ENCODE measurements at places on chromosomes 12 and 14.

GRCh38 chr14:61281948-61282275, 774 bp upstream of the TMEM30B start:
- no peak for DNase-seq

- no peak for DNase-seq
These were observed 17.4 kb downstream of the EXD2 start for GRCh38 chr14:69208666-69209065.

- DNase-seq: no peak
These were observed at the start of gene CNTN1 for GRCh38 chr12:40691913-40692764. Gene CNTN1 (plus strand): TSS chr12:40692439.

- DNase-seq: peak; percentile 90
These were observed 9.7 kb upstream of the TUBA1A start for GRCh38 chr12:49198431-49199155.

- DNase-seq: no peak
These were observed 53.0 kb downstream of the SSH1 start for GRCh38 chr12:108804271-108804953.

- no peak for DNase-seq
These were observed 59.1 kb upstream of the GALNT9 start for GRCh38 chr12:132388379-132389015.

- DNase-seq: peak; percentile 15
These were observed 2.0 kb downstream of the DYRK2 start for GRCh38 chr12:67650388-67651131.

DNA sequence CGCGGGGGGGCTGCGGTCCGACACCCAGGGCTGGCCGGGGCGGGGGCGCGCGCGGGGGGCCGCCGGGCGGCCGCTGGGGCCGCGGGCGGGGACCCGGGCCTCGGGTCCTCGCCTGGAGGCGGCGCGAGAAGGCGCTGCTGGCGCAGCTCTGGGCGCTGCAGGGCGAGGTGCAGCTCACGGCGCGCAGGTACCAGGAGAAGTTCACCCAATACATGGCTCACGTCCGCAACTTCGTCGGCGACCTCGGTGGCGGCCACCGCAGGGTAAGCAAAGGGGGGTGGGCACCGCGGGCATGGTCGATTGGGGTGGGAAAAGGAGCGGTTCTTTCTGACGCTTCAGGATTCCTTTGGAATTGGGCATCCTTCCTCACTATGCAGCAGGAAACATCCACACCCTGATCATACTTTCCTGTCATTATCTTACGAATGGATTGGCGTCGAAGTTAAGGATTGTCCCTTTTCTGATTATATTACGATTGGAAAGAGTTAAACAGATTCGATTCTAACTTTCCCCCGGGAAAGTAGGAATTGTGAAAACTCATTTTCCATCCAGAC, 798 bp downstream of the PDZRN4 start:
- no peak for DNase-seq

DNA sequence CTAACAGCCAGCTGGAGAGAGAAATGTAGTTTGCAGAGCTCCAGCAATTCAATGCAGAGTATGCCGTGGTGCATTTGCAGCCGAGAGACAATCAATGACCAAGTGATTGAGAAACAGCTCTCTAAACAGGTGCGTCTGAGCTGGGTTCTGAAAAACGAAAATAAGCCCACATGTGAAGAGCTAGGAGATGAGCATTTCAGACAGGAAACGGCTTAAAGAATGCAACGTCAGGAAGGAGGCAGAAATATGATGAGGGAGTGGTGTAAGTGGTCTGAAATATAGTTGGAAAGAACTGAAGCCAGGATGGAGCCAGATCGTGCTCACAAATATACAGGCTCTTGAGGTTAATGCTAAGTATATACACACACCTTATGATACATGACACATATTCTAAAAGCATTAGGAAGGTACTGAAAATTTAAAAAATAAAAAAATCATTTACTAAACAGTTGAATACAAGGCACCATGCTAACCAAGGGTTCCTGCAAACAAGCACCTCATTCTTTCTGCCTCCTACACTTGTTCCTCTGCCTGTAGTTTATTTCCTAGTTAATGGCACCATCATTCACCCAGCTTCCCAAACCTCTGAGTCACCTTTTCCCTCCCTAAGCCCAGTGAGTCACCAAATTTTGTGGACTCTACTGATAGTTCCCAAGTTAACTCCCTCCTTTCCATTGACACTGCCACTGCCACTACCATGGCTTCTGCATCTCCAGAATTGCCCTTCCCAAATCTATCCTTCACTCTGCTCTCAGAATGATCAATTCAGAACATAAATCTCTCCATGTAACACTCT, 2.3 kb upstream of the GARIN2 start:
- peak; percentile 91 for DNase-seq

- no peak for DNase-seq
These were observed 70.5 kb upstream of the CPSF6 start for GRCh38 chr12:69168828-69169227.

DNA sequence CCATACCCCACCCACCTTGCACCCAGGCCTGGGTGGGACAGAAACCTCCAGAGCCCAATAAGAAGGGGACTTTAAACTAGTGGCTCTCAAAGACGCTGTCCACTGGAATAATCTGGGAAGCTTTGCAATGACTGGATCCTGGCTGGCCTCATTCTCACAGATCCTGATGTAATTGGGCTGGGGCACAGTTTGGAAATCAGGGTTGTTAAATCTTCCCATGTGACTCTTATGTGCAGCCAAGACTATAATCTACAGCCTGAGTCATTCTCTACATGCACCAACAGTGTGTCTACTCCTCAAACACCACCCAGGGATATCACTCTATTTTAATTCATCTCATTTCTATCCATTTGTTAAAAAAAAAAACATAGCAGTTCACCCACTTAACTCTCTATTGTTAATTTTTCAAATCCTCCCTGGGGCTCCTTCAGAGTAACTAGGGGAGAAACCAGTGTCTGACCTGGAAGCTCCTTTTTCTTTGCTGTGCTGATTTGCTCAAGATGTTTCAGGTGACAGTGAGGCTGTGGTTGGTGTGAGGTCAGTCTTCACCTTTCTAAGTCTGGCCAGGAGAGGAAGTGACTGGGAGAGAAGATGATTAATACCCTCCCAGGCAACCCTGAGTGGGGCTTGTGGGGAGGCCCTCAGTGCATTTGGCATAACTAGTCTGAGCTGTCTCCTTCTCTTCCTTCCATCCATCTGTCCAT, 211.6 kb upstream of the SFSWAP start:
- DNase-seq: no peak

GRCh38 chr14:88016768-88017167, 11.8 kb downstream of the GPR65 start:
- no peak for DNase-seq
